ENCODE measurements at places on chromosomes 2 and 18. TPM values are rescaled to one million over a fixed set of nuclear protein-coding genes. Genes with fewer than 3 reads are reported as not detected.

ERMN gene
- total RNA-seq: 1.0 TPM

CDH7 gene
- not detected for total RNA-seq

ASNSD1 gene
- total RNA-seq: 38.2 TPM

CHRNA1 gene
- not detected for total RNA-seq

ANKRD30B gene
- total RNA-seq: not detected

CWC22 gene
- 20.4 TPM for total RNA-seq

COL6A3 gene
- 2.5 TPM for total RNA-seq

SPATA3 gene
- not detected for total RNA-seq

IFT172 gene
- total RNA-seq: 12.7 TPM

SERPINB10 gene
- total RNA-seq: not detected
